ENCODE measurements at places on chromosomes 5 and 9.

- DNase-seq: no peak
Measured at GRCh38 chr5:139488260-139488659, 5.7 kb upstream of the STING1 start.

GRCh38 chr5:126066836-126067235, 356.4 kb upstream of the GRAMD2B start:
- DNase-seq: no peak

- no peak for DNase-seq
Measured at GRCh38 chr9:2255128-2255527, 240.0 kb downstream of the SMARCA2 start.

DNA sequence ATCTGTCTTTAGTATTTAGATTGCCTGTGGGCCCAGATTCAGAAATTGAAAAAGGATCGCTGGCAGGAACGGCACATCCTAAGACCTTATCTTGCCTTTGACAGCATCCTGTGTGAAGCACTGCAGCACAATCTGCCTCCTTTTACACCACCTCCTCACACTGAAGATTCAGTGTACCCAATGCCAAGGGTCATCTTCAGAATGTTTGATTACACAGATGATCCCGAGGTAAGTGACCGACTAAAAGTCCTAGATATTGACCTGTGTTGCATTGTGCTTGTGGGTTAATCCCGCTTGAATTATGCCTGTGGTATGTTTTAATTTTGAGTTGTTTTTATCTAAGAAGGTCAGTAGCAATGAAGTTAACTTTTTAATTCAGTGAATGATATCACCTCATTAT, 14.4 kb downstream of the NCBP1 start:
- no peak for DNase-seq

DNA sequence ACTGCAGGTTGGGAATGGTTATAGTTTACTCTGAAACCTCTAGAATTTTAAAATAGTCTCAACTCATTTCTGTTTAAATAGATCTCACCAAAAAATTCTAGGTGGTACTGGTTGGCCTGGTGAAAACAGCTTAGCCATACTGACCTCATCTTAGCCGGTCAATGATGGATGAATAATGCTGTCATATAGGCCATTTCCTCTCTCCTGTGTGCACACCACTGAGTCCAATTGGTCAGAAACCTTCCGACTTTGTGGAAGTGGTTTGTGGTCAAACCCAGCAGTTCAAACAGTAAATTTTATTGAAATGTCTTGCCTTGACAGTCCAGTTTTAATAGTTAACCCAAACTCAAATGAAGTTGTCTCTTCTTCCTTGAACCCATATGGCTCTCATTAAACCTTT, 98.6 kb downstream of the GIN1 start:
- no peak for DNase-seq

All from Jurkat, Clone E6-1 (cell line).